Stimulated activated CD8-positive, alpha-beta memory T cell treated with anti-CD3 and anti-CD28 coated beads, Interleukin-15, amount 100 ng/mL, for 1 hour (primary cell): ENCODE measurements at places on chromosomes 6 and 20.
A peak's percentile ranks its signal among the peaks of the same experiment; 100 is the strongest.

GRCh38 chr6:38867726-38868125, 152.6 kb downstream of the DNAH8 start:
- no peak for DNase-seq

DNA sequence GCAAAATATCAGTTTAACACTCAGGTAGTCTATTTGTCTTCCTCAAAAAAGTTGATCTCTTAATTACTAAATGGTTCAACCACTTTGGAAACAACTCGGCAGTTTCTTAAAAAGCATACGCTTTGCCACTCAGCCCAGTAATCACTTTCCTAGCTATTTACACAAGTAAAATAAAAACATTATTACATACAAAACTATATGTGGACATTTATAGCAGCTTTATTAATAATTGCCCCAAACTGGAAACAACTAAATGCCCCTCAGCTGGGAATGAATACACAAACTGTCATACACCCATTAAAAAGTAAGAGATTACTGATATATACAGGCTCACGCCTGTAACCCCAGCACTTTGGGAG, 7.4 kb downstream of the EEF1A1 start:
- no peak for DNase-seq

- DNase-seq, result no peak
These were observed 4.9 kb downstream of the ARID1B start for GRCh38 chr6:156781861-156782631.

DNA sequence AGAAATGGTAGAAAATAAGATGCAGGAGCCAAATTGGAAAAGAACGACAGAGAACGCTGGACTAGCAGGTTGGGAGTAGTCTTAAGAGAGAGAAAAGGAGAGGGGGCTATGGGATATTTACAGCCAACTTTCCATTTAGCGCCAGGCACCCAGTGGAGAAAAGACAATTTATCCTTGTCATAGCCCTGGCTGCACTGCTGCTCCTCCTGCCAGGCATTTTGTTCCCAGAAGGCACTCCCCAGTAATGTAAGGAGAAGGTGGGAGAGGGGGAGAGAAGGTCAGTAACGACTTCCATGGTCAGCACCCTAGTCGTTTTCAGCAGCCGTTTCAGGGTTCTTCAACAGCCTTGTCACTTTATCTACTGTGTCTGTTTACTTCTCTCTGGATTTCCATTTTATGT, 159.0 kb downstream of the TRMT11 start:
- DNase-seq, result no peak

DNA sequence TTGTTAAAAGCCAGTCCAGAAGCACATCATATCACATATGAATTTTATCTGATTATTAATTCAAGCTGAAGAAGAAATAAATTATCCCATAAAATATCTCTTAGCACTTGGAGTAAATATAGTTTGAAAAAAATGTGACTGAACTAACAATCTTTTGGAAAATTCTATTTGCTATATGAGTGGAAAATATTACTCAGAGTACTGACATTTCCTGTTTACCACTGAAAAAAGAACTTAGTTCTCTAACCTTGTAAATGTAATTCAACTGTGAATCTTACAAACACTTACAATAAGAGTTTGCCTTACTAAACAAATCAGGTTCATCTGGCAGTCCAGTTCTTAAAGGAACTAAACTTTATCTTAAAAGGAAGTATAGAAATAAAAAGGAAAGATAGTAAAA, 44.2 kb downstream of the MOXD1 start:
- no peak for DNase-seq

- no peak for DNase-seq
These were observed 2.7 kb upstream of the BTN3A2 start for GRCh38 chr6:26362093-26362835.

DNA sequence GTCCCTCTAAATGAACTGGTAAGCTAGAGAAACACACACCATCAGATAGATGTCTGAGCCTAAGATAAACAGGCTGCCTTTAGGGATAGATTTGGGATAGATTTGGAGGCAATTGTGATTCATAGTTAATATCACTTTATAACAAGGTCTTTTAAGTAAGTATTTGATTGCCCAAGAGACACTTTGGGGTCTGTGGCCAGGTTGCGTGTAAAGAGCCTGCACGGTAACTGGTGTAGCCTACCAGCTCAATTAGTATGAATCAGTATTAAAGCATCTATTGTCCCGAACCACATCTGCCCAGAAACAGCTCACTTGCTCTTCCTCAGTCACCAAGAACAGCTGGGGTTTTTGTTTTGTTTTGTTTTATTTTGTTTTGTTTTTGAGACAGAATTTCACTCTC, 193.3 kb downstream of the SASH1 start:
- DNase-seq, result no peak

DNA sequence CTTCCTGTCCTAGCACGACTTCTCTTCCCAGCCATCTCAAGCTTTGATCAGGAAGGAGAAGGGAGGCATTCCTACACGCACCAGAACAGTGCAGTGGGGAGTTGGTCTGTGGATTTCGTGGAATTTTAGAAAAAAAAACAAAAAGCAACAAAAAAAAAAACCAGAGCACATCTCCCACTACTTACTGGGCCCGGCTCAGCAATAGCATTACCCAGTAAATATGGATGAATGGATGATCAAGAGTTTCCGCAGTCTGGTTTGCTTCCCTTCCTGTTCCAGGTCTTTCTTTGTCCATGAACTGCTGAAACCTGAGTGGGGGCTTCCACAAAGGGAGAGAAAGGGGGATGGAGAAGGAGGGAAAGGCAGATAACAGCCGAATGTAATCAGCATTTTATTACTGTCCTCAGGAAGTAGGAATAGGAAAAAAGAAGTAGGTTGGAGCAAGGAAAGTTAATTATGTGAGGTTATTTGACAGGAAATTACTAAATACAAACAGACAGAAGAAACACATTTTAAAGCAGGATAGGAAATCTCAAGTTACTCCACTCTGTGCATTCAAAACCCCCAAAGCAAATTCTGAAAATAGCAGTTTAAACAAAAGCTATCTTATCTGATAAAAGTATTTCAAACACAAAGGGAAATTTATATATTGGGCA, 349.0 kb downstream of the PRL start:
- no peak for DNase-seq

DNA sequence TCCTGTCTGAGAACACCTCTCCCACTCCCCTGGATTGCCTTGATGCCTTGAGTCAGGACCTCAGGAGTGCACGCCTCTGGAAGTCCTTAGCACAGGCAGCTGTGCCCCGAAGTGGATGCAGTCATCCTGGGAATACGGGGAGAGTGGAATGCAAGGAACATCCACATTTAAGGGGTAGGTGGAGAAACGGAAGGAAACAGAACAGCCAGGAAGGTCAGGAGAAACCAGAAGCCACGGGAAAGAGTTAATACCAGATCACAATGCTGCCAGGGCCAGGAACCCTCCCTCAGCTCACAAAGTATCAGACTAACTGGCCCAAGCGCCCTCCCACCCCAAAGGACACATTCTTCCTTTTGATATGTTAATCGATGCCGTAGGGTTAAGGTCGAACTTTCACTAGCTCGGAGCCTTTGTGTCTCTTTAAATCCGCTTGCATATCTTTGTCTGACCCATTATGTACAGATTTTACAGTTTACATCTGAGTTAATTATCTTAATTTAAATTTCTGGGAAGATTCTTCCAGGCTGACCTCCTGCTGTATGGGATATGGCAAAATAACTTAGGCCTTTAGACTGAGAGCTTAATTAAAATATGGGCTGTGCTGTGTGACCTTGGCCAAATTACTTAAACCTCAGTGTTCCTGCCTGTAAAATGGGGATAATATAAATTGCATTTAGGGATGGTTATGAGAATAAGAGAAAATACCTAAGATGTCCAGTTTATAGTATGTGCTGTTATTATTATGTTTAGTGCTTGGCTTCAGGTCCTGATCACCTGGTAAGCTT, 24.0 kb upstream of the CCND3 start:
- DNase-seq, result no peak

- DNase-seq, result no peak
These were observed 37.0 kb downstream of the DLL1 start for GRCh38 chr6:170253910-170254269.

GRCh38 chr6:22149501-22150367, 147.1 kb downstream of the PRL start:
- DNase-seq, result no peak

DNA sequence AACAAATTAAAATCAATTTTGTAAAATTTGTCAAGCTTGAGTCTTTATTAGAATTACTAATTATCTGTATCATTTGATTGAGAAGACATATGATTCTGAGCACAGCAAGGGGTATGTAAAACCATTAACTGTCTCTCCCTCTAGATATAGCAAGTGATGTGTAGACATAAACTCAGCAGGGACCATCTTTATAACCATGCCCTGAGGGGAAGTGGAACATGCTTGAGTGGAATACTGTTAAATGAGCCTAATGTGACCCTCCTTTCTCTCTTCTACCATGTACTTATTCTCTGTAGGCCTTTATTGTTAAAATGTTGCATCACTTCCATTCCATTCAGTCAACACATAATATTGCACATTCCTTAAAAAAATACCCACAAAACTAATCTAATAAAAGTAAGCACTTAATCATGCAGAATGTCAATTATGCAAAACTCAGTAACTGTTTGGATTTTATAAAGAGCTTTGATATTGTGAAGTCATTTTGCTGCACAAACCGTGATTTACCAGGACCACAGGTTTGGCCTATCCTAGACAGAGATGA, 896.6 kb upstream of the MANEA start:
- DNase-seq, result no peak

- DNase-seq, result no peak
These were observed 83.0 kb downstream of the SCAND1 start for GRCh38 chr20:35871259-35871771.

DNA sequence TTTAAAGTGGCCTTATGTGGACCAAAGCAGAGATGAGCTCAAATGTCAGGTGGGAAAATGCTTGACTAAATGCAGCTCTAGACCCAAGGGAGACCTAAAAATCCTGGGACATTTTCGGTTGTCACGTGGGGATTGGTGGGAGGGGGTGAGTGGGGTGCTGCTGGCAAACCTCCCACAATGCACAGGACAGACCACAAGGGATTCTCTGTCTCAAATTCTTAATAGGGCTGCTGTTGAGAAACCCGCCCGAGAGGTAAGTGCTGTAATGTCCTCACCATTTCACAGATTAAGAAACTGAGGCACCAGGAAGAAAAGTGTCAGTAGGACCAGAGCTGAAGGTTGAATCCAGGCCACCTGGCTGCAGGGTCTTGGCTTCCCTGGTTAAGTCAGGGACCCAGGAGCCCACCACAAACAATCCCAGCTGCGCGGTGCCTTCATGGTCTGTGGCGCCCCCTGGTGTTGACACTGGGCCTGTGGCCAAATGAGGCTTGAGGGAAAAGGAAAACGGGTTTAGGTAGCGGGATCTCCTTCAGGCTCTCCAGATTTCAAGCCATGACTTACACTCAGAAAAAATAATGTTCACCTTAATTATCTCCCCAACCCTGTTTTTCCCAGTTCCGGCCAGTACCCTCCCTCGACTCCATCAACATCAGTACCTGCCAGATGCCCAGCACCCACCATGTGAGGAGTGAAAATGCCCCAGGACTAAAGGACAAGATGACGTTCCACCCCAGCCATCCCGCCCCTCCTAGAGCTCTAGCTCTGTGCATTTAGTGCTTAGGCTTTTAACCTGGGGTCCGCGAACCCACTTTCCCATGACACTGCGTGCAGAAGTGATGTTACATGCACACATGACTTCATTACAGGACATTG, 7.2 kb downstream of the HLA-G start:
- peak; percentile 23 for DNase-seq

GRCh38 chr6:29530671-29531310, 28.7 kb downstream of the UBD start:
- no peak for DNase-seq

DNA sequence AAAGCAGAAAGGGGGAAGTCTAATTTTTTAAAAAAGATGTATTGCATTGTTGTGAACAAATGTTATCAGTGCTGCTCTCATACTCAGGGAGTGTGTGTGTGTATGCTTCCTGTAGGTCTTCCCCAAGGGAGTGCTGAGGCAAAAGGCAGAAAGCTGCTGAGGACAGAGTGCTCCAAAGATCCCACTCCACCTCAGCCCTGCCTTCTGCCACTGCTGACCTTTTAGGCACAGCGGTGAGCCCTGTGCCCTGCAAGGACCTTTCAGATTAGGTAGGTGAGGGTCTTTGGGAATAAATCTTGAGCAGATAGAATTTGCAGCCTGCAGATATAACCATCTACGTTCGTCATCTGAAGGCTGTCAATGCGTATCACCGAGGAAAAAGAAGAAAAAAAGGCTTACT, 756.4 kb upstream of the MMS22L start:
- no peak for DNase-seq

DNA sequence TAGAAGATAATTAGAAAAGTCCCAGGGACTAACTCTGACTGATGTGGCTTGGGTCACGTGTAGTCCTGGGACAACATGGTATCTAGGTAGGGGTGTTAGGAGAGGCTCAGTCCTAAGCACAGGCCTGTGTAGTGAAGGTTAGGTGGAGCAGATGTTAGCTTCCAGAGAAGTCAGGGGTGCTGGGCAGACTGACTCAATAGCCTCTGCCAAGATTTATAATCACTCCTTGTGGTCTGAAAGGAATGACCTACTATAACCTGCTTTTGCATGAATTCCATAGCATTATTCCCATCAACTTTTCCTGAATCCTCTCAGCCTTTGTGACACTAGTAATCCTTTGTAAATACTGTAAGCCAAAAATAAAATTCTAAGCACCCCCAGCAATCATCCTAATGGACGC, 10.2 kb upstream of the PEX7 start:
- DNase-seq, result no peak

DNA sequence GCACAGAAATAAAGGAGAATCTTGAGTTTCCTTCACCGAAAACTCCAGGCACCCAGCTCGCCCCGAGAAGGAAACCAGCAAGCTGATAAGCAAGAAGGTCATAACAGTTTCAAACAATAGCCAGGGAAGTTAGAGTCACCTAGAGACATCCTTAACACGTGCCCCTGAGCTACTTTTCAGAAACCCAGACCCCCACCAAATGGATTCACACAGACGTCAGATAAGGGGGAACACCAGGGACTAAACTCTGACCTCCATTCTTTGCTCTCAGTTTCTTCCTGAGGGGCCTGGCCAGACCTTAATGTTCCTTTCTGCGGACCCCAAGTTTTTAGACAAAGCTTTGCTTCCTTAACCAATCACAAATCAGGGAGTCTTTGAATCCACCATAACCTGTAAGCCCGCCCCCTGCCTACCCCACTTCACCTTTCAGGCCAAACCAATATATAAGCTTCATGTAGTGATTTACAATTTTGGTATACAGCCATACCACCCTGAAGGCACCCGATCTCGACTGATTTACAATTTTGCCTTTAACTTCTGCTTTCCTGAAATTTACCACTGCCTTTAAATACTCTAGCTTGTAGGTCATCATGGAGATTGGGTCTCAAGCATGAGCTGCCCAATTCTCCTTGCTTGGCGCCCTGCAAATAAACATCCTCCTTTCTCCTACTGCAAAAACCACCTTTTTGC, 11.7 kb downstream of the SOD2 start:
- DNase-seq, result no peak

DNA sequence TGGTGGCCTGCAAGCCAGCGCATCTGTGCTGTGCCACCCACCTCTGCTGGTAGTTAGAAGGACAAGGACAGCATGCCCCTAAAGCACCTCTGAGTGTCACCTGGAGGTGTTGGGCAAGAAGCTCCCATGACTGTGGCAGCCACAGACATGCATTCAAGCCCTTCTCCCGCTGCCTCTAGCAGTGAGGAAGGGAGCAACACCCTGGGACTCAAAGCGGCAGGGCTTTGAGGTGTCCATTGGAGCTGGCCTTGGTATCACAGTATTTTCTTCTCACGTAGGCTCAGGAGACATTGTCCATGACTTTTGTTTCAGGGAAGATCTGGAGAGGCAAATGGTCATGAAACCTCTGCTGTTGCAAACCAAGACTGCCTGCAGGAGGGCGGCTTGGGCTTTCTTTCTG, 140.8 kb upstream of the RIN2 start:
- DNase-seq, result no peak
